ENCODE measurements at places on chromosomes 12 and 14.
A peak's percentile ranks its signal among the peaks of the same experiment; 100 is the strongest.

DNA sequence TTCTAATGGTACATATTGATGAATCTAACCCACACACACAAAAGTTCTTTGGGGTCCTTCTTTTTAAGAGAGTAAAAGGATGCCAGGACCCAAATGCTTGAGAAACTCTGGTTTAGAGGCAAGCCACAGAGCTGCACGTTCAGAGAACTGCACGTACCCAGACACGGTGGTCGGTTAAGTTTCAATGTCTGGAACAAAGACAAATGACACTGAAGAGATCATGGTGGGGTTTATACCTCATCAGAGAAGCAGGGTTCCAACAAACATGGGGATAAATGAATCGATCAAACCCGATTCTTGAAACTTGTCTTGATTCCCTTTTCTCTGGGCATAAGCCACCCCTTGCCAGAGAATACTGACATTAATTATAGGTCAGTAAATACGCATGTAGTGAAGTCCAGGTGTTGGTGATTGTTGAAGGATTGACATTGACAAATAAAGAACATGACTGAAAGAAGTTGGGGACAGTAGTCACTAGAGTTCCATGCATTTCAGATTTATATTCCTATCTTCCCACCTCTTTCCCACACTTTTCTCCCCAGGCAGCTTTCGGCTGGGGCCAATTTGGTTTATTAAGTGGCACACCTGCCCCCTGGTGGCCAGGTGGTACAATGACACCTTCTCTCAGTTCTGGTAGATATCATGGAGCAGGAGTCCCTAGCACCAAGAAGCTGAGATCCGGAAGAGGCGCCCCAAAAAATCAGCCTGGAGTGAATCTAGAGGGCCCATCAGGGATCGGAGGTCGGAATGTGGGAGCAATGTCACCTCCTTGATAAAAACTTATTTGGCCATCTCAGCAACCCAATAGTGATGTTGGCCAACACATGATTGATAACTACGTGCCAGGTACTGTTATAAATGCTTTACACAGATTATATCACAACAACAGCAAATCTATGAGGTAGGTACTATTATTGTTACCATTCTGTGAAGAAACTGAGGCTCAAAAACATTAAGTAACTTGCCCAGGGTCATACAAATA is 17.8 kb upstream of the HDAC7 start:
- peak; percentile 61 for DNase-seq

DNA sequence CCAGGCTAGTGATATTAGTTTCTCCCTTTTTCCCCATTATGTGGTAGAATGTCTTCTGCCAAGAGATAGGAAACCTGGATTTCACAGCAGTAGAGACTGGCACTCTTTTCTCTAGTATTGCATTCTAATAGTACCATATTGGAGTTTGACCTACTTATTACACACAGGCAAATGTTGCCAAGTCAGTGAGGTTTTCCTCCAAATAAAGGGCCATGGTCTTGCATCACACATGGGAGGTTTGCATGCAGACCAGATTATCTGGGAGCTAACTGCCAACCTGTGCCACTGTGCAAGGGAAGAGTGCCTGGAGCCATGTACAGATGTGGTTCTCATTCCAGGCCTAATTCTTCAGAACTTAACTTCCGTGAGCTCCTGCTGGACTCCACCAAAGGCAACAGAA is 113.3 kb downstream of the ANO6 start:
- no peak for DNase-seq

DNA sequence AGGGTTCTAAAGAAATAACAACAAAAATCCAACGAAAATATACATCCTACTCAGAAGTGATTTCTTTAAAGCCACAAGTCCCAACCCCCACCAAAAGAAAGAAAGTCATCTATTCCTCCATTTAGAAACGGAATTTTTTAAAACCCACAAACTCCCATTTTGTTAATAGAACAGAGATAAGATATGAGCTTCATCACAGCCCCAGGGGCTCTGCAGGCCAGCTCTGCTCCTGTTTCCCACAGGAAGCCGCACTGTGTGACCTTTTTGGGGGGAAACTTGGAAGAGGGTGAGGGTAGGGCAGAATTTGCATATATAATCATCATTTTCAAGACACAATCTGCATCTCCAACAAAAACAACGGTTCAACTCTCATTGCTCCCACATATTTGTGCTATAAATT is 2.8 kb downstream of the FBXL14 start:
- DNase-seq: no peak

- DNase-seq: no peak
Observed at GRCh38 chr12:80988986-80989385, 51.3 kb upstream of the LIN7A start.

- no peak for DNase-seq
Observed at GRCh38 chr14:93963692-93964091, 12.7 kb downstream of the ASB2 start.

- no peak for DNase-seq
Observed at GRCh38 chr14:36900846-36901245, 239.2 kb downstream of the PAX9 start.

- DNase-seq: no peak
Observed at GRCh38 chr14:66389481-66389880, 96.7 kb upstream of the CCDC196 start.

- no peak for DNase-seq
Observed at GRCh38 chr14:64995291-64995690, 8.6 kb downstream of the FNTB start.

All from CD4-positive, alpha-beta T cell treated with Interferon gamma for 1 hour (primary cell).